ENCODE measurements at places on chromosomes 1 and 21.

DNA sequence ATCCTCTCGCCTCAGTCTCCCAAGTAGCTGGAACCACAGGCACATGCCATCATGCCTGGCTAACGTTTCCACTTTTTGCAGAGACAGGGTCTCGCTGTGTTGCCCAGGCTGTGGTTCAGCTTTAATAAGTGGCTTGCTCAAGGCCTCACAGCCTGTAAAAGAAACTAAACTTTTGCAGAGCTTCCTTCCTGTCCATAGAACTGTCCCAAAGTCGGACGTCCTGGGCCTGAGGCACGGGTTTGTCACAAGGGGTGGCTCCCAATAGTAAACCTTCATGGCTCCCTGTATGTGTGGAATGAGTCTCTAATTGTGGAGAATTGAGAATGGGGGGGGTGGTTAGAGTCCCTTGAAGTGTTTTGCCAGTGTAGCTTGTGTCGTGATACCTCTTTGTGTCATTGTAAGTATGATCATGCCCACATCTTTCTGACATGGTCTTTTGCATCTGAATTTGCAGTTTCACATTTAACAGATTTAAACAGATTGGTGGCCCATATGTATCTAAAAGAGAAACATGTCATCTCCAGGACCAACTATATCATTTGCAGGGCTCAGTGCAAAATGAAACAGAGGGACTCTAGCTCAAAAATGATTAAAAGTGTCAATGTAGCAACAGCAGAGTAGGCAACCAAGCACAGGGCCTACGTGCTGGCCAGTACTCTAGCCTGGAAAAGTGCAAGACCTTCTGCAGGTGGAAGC, 332.1 kb downstream of the KIF26B start:
- DNase-seq: no peak

DNA sequence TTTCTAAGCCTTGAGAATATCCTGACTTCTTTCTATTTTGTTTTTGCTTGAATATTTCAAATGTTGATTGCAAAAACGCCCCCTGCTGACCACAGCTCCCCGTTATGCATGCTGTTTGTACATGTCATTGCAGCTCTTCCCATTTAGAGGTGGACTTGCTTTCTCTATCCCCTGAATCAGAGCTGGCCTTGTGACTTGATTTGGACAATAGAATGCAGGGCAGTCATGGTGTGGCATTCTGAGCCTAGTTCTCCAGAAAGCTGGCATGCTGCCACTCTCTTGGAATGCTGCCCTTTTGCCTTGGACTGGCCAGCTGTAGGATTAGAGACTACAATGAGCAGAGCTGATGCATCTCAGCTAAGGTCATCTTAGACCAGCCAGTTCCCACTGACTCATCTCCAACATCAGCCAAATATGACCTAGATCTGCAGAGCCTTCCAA, 1561.5 kb downstream of the MRPL39 start:
- DNase-seq: no peak

- DNase-seq: no peak
These were observed 6.6 kb upstream of the TINAGL1 start for GRCh38 chr1:31569596-31570173.

- DNase-seq: no peak
These were observed 73.3 kb downstream of the LEPR start for GRCh38 chr1:65493802-65494201.

- no peak for DNase-seq
These were observed 48.1 kb downstream of the PCNT start for GRCh38 chr21:46372014-46372485.

DNA sequence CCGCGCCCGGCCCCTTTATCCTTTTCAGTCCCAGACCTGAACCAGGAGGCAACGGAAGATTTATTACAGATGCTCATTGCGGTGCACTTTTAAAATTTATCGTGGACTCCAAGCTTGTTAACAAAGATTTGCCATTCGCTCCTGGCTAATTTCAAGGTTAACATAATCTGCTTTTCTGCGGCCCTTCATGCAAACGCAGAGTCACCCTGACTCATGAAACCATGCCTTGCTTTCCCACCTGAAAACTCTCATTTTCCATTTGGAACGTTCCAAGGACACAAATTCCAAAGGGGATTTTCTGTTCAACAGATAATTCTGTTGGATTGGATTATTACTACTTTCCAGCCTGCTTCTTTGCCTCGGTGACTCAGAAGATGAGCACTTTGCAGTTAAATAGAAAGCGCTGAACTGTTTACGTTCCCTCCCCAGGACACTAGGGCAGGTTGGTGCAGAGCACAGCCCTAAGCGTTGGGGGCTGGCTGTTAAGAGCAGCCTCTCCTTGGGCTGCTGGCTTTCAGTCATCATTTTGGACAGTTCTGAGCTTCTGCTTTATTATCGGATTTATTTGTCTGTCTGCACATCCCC, 51.1 kb downstream of the CD247 start:
- no peak for DNase-seq

DNA sequence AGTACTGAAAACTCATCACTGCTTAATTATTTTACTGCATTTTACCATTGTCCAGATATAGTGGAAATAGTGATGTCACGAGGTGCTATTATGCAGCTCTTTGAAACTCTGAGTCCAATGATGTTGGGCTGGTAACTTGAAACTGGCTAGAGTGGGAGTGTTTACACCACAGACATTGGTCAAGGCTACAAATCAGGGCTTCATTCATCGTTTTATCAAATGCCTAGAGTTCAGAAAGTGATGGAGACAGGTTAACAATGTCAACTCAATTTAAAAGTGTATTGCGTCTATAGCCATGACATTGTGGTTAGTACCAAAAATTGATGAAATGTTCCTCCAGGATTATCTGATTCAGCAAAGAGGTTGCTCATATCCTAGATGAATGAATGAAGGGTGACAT, 12.7 kb downstream of the PADI1 start:
- no peak for DNase-seq

- DNase-seq: no peak
These were observed 49.2 kb downstream of the KYAT3 start for GRCh38 chr1:88943241-88943640.

DNA sequence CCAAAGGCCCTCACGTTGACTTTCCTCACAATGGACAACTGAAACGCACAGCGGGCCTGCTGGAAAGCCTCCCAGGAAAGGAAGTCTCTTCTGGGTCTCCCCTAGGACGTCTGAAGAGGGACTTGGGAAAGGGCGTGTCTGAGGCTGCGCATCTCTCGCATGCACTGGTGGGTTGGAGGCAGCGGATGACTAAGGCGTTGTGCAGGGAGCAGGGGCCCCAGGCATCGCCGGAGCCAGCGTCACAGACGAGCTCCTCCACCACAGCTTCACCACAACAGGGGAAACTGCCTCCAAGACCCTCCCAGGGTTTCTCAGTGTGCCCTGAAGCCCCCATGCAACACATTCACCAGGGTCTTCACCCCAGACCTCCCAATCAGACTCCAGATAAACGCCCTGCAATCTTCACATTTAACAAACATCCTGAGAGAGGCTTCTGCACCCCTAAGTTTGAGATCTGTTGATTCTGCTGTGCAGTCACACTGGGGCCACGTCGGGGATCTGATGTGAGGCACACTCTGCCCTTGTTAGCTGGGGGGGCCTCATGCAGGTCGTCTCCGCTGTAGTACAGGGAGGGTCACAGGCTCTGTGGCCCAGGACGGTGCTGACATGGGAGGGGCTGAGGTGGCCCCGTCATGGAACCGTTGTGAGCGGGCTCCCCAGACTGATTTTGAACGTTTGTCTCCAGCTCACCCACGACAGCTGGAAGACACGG, 7.0 kb upstream of the TFF1 start:
- peak; percentile 50 for DNase-seq

GRCh38 chr1:222905151-222905550, 90.3 kb downstream of the DISP1 start:
- no peak for DNase-seq

GRCh38 chr1:217079584-217079983, 356.4 kb upstream of the ESRRG start:
- no peak for DNase-seq

DNA sequence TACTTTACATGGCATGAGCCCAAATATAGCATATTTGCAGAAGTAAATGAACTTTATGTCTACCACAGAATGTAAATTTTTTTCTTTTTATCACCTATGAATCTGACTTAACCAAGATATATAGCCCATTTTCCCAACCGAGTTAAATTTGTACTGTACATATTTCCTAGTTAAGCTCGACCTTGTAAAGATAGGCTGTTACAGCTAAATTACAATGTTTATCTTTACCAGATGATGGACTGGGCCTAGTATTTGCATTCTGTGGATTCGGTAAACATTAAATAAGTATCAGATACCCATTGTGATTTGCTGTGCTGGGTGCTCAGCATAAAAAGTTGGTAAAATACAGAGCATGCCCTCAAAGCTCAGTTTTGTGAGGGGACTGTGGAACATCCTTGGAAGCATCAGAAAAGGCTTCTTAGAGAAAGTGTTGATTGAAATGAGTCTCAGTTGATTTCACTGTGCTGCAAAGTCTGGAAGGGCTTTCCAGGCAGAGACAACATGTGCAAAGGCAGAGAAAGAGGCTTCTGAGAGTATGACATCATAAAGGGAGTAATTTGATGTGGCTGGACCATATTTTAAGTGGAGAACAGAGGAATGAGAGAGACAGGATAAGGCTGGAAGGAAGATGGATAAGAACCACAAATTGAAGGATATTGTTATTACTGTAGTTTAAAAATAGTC, 27.4 kb downstream of the MORC3 start:
- DNase-seq: no peak

- peak; percentile 43 for DNase-seq
These were observed 3.3 kb downstream of the USP24 start for GRCh38 chr1:55211863-55212262.

DNA sequence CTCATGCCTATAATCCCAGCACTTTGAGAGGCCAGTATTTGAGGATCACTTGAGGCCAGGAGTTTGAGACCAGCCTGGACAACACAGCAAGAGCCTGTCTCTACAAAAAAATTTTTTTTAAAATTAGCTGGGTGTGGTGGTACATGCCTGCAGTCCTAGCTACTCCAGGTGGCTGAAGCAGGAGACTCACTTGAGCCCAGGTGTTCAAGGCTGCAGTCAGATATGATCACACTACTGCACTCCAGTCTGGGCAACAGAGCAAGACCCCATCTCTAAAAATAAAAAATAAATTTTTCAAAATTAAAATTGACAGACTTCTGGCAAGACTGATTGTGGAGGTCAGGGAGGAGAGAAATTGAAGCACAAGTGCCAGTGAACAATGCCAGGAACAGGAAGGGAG, 60.8 kb downstream of the ST3GAL3 start:
- no peak for DNase-seq

- no peak for DNase-seq
These were observed 1.7 kb upstream of the BMP8A start for GRCh38 chr1:39489567-39490239.

DNA sequence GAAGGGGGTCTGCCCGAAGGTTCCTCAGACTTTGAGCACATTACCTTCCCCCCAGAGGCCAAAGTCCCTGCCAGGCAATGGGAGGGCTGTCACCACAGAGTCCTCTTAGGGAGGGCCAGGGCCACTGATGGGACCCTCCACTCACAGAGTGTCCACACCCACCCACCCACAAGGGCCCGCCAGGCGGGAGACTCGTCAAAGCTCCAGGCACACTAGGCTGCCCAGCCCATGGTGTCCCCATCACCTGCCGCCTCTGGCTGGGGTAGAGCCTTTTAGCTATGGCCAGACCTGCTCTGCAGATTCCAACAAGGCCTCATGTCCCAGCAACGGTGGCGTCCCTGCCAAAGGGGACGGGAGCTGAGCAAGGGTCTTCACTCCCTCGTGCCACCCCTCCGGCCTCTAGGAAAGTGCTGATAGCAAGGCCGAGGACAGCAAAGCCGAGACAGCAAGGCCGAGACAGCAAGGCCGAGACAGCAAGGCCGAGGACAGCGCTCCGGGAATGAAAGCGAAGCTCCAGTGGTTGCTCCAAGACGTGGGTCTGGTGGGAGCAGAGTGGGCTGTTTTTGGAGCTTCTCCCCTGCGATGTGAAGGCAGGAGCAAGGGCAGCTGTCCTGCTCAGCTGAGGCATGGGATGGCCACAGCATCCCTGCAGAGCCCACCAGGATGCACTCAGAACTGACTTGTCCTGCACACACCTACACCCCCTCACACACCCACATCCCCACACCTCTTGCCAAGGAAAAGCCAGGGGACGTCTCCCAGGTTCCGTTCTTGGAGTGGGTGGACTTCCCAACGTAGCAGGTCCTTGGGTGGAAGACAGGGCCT, 123.4 kb downstream of the CRYAA start:
- DNase-seq: no peak

DNA sequence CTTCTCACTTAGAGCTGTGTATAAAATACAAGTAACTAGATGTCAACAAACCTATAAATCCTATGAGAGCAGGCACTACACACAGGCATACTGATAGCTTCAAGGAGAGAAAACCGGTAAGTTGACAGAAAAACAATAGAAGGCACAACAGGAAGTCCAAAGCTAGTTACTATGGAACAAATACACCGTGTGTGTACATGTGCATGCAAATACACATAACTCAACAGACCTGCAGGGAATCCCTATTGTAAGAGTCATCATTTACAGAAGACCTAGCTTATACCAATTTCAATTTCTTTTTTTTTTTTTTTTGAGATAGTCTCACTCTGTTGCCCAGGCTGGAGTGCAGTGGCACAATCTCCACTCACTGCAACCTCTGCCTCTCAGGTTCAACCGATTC, 26.3 kb downstream of the JAK1 start:
- no peak for DNase-seq

- no peak for DNase-seq
These were observed 2.8 kb upstream of the SPSB1 start for GRCh38 chr1:9289711-9290485.

DNA sequence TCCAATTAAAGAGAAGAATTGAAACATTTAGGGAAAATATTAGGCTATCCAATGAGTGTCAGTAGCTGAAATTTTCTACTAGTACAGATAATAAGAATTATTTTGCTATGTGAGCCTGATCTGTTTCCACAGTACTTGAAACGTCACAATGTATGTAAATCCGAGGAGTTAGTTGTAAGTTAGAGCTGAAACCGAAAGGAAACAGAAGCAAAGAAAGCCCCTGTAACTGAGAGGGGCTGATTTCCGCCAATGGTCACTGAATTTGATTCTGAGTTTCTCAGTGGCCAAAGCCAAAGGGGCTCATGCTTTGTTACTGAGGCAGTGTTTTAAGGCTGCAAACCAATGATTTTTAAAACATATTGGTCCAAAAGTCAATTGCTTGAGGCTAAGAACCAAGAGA, 168.3 kb upstream of the DUSP10 start:
- DNase-seq: no peak

DNA sequence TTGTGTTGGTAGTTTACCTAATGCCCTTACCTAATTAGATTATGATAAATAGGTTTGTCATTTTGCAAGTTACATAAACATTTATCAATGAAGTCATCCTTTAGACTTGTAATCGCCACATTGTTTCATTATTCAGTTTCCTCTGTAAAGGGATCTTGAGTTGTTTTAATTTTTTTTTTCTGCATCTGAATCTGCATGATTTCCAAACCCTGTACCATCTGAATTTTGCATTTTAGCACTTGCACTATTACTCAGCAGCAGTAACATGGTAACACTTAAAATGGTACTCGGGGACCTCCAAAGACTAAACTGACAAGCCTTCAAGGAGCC, 12.4 kb downstream of the TARDBP start:
- DNase-seq: no peak

DNA sequence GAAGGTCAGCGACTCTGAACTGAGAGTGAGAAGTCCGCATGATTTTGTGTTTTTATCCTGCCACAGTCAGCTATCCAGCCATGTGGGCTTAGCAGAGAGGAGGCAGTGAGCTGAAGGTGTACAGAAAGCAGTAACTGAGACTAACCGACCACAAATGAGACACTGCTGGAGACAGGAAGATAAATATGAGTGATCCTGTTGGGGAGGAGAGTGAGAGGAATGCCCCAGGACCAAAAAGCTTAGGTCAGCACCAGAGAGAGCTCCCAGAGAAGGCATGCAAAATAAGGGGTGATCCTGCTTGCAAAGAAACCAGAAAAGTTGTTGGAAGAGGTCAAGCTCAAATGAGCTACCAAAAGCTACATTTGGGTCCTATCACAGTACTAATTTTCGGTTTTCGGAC, 63.7 kb downstream of the HLCS start:
- no peak for DNase-seq
